ENCODE measurements at places on chromosomes 2 and 18.

DNA sequence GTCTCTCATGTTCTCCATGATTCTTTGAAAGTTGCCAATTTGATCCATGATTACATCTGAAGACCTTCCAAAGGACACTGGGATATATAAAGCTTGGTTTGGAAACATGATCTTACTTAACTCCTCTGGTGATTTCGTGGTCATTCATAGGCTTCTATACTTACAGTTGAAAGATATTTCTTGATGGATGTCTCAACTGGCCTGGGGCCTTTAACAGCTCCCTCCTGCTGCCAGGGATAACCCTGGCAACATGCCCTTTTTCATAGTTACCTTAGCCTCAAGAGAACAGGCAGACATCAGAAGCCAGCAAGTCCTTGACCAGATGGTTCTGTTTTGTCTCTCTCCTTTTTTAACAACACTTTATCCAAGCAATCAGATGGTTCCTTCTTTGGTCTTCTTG is 23.5 kb upstream of the MFF start:
- no peak for DNase-seq

GRCh38 chr2:239745386-239746227 is 279.5 kb downstream of the NDUFA10 start:
- no peak for DNase-seq

DNA sequence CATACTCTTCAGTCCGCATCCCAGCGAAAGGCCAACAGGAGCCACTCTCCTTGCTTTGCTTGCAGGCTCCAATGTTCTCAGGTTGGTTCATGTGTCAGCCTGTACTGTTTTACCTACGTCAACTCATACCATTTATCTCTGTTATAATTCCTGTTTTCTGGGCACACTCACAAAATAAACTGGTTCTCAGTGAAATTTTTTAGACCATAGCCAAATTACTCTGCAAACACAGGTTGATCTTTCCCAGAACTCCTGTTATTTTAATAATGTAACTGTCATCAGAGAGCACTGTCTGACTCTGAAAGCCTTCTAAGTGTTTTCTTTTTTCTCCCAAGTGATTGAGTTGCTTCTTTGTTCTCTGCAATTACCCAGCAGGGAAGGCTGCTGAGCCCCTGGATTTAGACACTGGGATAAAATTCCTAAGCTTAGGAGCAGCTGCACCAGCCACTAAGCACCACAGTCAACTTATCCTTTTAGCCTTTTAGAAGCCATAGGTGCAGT is 111.6 kb upstream of the PIEZO2 start:
- DNase-seq = peak; percentile 27

- DNase-seq = no peak
These were observed 41.2 kb downstream of the COMMD1 start for GRCh38 chr2:61946666-61947065.

DNA sequence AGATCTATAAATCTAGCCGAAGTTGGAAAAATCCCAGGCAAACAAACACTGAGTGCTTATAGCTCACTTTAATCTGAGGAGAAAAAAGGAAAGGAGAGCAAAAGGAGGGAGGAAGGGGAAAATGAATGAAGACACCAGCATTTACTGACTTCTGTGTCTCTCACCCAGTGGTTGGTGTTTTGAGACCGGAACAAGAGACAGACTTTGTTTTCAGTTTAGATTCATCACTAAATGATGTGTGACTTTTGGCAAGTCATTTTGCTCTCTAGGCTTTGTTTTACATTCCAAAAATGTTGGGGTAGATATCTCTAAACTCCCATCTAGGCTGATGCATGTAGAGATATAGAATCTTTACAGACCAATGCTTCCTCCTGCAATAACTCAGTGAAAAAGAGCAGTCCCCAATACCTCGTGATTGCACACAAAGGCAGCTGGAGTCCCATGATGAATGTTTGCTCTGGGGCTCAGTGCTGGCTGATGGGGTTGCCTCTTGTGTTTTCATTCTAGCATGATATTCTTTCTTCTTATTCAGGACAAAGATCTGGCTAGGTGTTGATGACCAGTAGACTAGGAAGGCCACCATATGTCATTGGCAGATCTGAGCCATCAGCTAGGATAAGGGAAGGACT is 51.4 kb downstream of the TRIB2 start:
- DNase-seq = no peak

GRCh38 chr2:55782528-55783173 is 89.0 kb upstream of the PNPT1 start:
- DNase-seq = no peak

- peak; percentile 55 for DNase-seq
These were observed 135.1 kb upstream of the TFPI start for GRCh38 chr2:187689372-187689771.

GRCh38 chr2:160566717-160567116 is 73.1 kb upstream of the RBMS1 start:
- no peak for DNase-seq

DNA sequence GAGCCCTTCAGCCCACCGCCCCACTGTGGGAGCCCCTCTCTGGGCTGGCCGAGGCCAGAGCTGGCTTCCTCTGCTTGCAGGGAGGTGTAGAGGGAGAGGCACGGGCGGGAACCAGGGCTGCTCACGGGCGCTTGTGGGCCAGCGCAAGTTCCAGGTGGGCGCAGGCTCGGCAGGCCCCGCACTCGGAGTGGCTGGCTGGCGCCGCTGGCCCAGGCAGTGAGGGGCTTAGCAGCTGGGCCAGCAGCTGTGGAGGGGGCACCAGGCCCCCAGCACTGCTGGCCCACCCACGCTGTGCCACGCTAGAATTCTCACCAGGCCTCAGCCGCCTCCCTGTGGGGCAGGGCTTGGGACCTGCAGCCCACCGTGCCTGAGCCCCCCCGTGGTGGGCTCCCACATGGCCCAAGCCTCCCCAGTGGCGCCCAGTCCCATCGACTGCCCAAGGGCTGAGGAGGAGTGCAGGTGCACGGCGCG is 45.2 kb downstream of the SLC5A7 start:
- DNase-seq = no peak

- DNase-seq = no peak
These were observed 37.9 kb downstream of the KCNIP3 start for GRCh38 chr2:95334916-95335641.

- peak; percentile 34 for DNase-seq
These were observed 179.1 kb downstream of the ERBB4 start for GRCh38 chr2:212359425-212360067.

DNA sequence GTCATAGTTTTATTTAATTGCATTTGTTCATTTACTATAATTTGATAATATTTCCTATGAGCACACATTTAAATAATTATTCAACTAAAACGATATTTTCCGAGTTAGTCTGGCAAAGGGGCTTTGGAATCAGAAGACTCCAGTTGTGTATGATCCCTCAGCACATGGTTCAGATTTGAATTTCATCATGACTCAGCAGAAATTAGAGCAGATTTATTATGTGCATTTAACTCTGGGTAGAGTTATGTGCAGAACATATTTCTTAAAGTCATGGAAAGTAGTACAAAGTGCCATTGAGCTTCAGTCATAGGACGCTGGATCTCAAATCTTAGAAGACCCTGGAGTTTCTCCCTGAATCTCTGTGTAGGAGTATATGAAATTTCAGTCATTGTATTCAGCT is 106.7 kb downstream of the ADCYAP1 start:
- DNase-seq = no peak

GRCh38 chr18:53503914-53504441 is 720.5 kb downstream of the MBD2 start:
- DNase-seq = no peak

GRCh38 chr2:39141334-39142271 is 20.8 kb upstream of the SOS1 start:
- no peak for DNase-seq

DNA sequence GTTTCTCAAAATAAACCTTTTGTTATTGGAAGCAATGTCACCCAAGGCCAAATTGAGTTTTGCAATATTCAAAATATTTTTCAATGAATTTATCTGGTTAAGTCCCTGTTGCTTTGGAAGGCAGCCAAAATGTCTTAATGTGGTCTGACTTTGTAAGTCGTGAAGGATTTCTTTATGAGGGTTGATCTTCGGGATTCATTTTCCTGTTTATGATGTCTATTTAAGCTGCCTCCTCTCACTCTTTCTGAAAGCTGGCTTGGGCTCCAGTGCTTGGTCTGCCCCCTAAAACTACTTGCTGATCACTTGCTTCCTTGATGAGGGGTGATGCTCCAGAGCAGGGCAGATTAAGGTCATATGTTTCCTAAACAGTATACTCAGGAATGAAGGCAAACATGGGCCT is 141.1 kb downstream of the ANTXR1 start:
- no peak for DNase-seq

- DNase-seq = no peak
These were observed 223.4 kb downstream of the WDPCP start for GRCh38 chr2:63364866-63365265.

- peak; percentile 42 for DNase-seq
These were observed at the start of gene TMEFF2 for GRCh38 chr2:192194866-192195547. Gene TMEFF2, minus strand, starts transcription at chr2:192194933. Its CDS starts 409 bp downstream, at chr2:192194524.

DNA sequence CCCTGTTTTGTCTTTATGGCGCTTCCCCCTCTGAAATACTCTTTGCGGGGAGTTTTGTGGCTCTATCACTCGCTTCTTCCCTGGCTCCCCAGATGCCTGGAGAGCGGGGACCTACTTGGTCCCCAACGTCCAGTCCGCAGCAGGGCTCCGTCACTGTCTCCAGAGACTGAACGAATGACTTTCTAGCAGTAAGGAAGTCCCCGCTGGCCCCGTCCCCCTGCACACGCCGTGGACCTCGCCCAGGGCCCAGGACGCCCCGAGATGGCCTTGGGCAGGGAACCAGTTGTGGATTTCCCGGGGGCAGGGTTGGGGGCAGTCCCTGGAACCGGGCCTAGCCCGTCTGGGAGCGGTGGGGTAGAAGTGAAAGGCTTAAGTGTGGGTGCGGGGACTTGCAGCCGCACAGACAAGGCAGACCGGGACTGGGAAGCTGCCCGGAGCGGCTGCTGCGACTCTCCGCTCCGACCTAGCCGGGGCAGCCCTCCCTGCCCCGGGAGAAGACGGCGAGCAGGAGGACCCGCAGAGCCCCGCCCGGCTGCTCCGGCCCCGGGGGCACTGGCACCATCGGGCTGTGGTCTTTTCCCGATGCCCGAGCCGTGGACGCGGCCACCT is 821 bp upstream of the EPHA4 start:
- no peak for DNase-seq

GRCh38 chr2:240512109-240512485 is 45.7 kb downstream of the ANKMY1 start:
- DNase-seq = no peak

DNA sequence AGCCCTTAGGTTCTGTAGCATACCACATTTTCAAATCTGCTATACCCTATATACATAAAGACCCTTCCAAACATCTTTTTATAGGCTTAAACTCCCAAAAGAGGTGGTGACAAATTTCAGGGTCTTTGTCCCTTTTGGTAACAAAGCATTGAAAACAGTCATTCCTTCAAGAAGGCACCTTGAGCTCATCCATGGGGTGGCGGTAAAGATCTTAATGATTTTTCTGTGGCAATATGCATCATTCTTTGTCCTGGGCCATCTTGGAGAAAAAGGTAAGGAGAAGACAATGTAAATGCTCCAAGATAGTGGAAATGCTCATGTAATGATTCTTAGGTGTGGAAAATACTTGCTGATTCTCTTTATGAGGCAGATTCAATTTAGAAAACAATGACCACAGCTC is 890.5 kb downstream of the CNTNAP5 start:
- DNase-seq = no peak

GRCh38 chr2:53286345-53286744 is 481.3 kb upstream of the CHAC2 start:
- no peak for DNase-seq

- no peak for DNase-seq
These were observed 50.4 kb downstream of the CCDC93 start for GRCh38 chr2:117963446-117963845.

GRCh38 chr2:202278036-202278760 is 12.6 kb downstream of the NOP58 start:
- peak; percentile 42 for DNase-seq

DNA sequence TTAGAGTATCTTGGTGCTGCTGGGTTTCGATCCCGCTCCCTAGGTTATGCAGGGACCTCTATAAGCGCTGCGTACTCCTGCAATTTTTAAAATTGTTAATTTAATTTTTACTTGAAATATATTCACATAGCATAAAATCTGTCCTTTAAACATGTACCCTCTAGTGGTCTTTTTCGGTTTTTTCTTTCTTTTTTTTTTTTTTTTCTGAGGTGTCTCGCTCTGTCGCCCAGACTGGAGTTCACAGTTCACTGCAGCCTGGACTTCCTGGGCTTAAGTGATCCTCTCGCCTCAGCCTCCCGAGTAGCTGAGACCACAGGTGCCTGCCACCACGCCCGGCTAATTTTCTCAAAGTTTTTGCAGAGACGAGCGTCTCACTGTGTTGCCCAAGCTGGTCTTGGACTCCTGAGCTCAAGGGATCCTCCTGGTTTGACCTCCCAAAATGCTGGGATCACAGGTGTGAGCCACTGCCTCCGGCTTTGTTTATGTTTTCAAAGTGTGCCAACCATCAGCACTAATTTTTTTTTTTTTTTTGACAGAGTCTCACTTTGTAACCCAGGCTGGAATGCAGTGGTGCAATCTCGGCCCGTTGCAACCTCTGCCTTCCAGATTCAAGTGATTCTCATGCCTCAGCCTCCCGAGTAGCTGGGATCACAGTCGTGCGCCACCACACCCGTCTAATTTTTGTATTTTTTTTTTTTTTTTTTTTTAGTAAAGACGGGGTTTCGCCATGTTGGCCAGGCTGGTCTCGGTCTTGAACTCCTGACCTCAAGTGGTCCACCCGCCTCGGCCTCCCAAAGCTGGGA is 585 bp upstream of the MOB1A start:
- no peak for DNase-seq

DNA sequence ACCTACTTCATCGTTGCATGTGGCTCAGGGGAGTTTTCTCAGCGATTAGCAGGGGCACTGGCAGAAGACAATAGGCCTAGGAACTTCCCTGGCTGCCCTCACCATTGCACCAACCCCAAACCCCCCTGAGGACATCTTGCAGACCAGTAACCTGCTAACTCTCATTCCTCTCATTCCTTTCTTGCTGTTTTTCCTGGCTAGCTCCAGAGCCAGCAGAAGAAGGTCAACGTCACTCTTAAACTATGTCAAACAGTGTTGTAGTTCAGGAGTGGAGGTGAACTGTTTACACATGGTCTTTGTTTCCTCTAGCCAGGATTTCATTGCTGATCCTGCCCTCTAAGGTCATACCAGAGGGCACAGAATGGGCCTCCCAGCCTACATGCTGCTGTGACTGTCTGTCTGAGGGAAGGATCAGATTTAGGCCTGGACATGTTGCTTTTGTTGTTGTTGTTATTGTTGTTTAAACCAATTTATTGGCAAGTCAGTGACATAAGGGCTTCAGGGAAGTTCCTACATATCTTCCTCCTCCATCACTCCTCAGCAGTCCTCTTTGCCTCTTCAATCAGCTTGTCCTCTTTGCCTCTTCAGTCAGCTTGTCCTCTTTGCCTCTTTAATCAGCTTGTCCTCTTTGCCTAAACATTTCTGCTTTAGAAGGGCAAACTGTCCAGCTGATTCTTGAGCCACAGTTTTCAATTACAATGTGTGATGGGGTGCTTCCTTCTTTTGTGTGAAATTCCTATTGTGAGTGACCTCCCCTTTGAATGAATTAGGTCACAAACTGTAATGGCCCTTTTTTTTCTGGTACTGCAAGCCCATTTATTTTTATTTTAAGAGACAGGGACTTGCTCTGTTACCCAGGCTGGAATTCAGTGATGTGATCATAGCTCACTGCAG is 471.9 kb upstream of the TNP1 start:
- DNase-seq = no peak
